Iris pigment epithelial cell (primary cell): ENCODE measurements at places on chromosomes 11 and 22.

DNA sequence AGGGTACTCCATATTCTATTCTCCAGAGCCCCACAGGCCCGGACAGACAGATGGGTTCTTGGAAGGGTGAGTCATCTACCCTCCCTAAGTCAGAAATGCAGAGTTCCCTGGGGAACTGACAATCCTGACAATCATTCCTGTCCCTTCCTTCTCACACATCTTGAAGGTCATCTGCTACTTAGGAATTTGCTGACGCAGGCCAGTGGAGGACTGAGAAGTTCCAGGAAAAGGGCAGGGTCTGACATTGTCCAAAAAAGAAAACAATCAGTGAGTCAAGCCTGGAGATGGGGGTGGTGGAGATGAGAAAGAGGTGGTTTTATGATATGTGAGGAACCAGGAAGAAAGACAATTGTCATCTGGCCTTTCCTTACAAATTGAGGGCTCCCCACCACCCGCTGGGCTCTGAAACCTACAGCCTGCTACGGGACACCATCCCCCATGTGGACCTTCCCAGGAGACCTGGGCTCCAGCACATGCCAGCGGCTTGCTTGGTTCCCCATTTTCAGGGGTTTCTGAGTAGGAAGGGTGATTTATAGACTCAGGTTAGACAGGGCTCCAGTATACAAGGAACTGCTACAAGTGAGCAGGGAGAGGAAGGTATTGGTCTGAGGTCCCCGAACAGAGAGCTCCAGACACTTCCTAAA is 12.9 kb downstream of the CD59 start:
- DNase-seq: peak; percentile 90

GRCh38 chr22:22395245-22395644 is 113.3 kb downstream of the ZNF280B start:
- DNase-seq: no peak

DNA sequence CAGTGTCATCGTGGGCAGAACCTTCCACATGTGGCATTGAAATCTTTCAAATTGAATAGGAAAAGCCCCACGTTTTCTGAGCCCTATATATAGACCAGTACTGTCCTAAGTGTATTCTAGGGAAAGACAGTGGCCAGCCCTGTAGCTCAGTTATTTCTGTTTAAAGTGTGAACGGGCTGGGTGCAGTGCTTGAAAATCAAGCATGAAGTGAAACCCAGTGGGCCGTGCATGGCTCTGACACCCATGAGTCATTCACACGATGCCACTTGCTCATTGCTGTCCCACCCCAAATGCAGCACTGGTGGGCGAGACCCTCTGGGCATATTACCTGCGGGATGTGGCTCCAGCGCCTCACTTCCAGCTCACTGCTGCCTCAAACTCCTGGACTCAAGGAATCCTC is 29.8 kb upstream of the CCDC188 start:
- no peak for DNase-seq

DNA sequence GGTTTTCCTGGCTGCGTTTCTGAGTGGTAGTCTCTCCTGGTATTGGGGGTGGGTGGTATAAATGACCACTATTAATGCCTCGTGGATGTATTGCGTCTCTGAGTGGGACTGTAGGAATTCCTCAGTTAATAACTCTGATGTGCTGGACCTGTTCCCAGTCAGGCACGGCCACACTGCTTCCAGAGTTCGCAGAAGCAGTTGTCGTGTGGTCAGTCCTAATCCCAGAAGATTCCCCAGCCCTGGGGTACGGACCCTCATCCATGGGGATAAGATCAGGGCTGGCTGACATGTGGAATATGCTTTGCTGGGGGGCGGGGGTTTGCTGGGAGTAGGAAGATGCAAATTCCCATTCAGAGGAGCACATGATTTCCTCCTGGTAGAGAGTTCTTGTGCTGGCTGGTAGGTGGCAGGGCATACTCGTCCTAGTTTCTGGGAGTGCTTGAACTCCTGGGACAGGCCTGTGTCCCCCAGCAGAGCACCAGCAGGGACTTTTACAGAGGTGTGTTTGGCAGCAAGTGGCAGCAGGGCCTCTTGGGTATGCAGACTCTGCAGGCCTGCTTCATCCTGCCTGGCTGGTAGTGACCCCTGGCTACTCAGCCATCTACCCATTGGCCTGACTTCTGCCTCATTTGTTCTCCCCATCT is 157.4 kb downstream of the NAV2 start:
- no peak for DNase-seq

DNA sequence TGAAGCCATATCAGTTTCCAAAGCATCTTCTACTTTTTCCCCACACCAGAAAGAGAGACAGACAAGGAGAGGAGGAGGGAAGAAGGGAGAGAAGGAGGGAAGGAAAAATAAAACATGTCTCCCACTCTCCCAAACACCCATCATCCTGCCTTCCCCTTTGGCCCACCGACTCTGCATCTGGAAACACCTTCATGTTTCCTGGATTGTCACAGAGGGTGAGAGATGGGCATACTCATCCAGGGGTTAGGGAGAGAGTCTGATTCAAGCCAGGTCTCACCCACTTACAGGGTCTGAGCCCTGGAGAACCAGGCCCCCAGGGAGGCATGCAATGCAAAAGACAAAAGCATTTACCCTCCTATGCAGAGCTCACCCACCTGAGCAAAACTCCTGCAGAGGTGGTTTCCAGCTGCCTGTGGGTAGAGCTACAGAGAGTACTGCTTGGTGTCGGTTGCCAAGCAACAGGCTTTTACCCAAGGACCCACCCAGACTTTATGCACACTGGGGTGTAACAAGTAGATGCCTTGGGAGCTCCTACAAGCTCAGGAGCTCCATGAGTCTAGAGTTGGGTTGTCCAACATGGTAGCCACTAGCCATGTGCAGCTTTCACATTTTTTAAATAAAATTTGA is 33.4 kb downstream of the MN1 start:
- no peak for DNase-seq

- DNase-seq: no peak
These were observed 49.6 kb downstream of the BARX2 start for GRCh38 chr11:129425214-129425613.

DNA sequence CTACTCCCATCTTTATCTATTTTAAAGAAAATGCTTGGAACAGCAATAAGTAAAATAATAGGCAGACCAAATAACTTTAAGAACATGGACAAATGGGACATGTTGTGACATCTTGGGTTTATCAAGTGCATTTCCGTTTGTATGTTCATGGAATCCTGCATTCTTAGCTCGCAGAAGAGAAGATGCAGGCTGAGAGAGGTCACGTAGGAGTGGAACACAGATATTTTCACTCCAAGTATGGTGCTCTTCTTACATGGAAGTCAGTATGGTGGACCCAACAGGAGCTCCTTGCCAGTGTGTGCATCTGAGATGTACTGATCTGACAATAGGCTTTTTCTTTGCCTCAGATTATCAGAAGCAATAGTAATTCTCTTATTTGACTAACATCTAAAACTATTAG is 1.7 kb downstream of the E2F8 start:
- no peak for DNase-seq

- no peak for DNase-seq
These were observed 5.0 kb upstream of the CCDC81 start for GRCh38 chr11:86369668-86370067.

DNA sequence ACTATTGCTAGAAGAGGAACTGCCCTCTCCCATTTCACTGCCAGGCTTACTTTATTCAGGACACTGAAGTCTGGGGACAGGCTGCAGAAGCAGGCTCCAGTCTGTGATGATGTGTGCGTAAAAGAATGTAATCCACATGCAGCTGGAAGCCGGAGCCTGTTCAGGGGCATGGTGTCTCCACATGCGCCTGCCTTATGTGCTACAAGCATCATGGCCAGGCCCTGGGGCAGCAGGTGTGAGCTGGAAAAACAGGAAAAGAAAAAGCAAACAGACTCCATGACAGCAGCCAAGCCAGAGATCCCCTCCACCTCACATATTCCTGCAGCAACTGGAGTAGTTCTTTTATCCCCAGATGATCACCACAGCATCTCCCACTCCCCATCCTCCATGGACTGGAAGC is 33.4 kb downstream of the ARFGAP2 start:
- peak; percentile 86 for DNase-seq

GRCh38 chr11:27912916-27913315 is 195.0 kb downstream of the KIF18A start:
- DNase-seq: peak; percentile 83

GRCh38 chr11:37597776-37598175 is 999.7 kb upstream of the RAG2 start:
- DNase-seq: no peak

DNA sequence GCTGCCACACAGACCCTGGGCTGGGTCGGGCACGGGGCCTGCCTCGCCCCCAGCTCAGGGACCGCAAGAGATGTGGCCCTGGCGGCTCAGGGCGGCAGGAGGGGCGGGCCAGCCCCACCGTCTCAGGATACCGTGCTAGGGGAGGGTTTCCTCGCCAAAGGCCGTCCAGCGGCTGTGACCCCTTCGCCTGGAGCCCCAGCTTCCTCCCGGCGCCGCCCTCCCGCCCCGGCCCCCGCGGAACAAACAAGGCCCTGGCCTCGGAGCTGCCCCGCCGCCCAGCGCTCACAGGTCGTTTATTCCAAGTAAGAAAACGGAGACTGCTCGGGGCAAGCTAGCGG is 543 bp upstream of the AP2A2 start:
- no peak for DNase-seq

DNA sequence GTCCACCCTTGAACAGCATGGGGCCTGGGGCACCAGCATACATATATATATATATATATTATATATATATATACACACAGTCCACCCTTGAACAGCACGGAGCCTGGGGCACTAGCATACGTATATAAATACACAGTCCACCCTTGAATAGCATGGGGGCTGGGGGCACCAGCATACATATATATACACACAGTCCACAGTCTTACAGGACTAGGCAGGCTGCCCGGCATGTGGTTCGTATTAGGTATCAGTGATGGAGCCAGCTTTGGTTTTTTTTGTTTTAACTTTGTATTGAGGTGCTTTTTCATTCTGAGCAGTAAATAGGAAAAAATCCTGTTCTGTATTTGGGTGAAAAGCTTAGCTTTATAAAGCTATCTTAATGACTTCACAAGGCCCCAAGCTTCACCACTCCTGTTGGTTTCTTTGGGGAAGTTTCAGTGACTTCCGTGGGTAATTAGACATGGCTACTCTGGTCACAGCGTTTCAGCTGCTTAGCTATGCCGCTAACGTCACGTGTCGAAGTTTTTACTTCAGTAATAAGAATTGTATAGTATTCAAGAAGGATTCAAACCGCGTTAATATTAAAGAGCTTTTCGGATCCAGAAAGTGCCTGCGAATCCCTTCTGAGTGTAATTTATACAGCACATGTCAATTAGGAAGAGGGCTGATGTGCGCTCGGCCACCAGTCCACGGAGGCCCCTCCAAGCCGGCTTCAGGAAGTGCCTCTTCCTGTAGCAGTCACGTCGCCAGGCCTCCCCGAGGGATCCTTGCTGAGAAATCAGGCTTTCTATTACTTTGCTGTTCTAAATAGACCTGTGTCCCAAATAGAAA is 179.7 kb downstream of the TBC1D22A start:
- DNase-seq: peak; percentile 23

DNA sequence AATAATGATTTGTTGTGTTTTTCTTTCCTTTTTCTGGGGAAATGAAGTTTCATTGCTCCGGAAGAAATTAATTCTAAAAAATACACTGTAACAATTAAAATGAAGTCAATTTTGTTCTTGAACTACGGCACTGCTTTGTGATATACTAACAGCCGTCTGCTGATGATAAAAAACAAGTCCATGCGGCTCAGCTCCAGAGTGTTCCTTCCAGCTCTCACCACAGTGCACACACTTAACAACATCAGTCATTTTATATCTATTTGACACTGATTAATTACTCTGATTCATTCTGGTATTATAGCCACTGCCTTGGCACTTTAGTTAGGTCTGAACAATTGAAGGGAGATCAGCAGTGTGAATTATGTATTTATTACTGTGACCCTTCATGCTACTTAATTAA is 97.4 kb upstream of the SLC6A5 start:
- no peak for DNase-seq

- no peak for DNase-seq
These were observed 157.1 kb downstream of the CADM1 start for GRCh38 chr11:115347106-115347505.

DNA sequence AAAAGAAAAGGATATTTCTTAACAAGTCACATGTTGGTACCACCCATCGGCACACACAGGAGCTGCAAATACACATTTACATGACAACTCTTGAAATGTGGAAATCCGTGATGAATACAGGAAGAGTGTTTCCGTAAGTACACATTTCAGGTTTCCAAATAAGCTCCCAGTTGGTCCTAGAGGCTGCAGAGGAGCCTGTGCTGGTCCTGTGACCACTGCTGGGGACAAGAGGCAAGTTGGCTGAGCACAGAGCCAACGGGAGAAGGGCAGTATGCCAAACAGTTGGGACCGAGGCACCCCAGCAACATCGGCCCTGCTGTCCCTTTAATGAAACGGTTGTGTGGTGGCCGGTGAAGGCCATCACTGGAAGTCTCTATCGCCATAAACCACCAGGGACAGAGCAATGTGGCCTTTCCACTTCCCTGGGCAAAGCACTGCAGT is 38.5 kb upstream of the ARFGAP3 start:
- no peak for DNase-seq

DNA sequence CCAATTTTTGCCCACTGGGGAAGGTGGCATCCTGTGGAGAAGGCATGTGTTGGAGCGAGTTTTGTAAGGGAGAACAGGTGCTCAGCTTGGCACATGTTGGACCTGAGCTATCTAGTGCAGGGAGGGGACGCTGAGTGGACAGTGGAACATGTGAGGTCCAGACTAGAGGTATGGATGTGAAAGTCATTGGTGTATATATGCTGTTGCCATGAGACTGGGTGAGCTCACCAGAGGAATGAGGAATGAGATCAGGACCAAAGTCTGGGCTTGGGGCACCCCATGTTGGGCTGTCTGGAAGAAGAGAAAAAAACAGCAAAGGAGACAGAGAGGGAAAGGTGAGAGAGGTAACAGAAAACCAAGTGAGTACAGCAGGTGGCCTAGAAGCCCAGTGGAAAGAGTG is 12.3 kb upstream of the SYT7 start:
- DNase-seq: no peak

DNA sequence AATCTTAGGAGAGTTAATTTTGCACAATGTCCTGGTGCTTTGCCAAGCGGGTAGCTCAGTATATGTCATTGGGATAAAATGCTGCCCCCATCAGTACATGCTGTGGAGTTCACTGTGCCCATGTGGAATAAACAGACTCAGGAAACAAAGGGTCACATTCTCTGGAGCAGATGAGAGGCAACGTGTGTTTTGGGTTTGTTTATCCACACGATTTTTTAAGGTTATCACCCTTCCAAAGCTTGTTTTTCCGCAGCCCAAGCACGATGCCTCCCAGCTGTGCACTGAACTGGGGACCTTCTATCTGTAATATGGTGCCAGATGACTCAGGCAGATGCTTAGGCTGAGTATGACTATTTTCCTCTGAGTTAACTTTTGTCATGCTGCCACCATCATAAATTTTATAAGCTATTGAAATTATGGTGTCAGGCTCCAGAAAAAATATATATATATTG is 6.5 kb downstream of the OR4D6 start:
- no peak for DNase-seq

GRCh38 chr22:48250286-48250895 is 1487.9 kb downstream of the TBC1D22A start:
- no peak for DNase-seq
